ENCODE measurements at places on chromosomes 3 and 15. TPM values are rescaled to one million over a fixed set of nuclear protein-coding genes. Genes with fewer than 3 reads are reported as not detected.

Gene TNNC1
- total RNA-seq: 1.7 TPM

Gene LRRFIP2
- 74.2 TPM for total RNA-seq

Gene HRH1
- 9.3 TPM for total RNA-seq

Gene ZNF106
- total RNA-seq: 38.1 TPM

Gene HIGD2B
- total RNA-seq: not detected

Gene CAND2
- total RNA-seq: 12.5 TPM
